Fibroblast of skin of right quadriceps (primary cell): ENCODE measurements at places on chromosomes 11 and 22.

- DNase-seq = no peak
Measured at GRCh38 chr11:69703453-69703767, 412 bp downstream of the FGF19 start.

DNA sequence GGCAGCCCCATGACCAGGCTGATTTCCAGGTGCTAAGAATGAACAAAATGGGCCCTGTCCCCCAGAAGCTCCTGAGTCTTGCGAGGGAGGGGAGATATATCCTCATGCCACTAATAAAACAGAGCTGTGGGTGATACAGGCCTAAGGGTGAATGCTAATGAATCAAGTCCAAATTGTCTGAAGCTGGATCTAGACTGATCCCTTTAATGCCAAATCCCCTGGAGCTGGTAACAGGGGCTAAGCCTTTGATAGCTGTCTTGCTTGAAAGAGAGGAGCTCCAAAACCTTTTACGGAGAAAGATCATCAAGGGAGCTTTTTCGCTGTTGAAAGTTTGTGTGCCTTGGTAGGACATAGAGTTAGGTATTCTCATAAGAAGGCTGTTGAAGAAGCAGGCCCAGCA is 79.7 kb downstream of the PPFIBP2 start:
- no peak for DNase-seq

DNA sequence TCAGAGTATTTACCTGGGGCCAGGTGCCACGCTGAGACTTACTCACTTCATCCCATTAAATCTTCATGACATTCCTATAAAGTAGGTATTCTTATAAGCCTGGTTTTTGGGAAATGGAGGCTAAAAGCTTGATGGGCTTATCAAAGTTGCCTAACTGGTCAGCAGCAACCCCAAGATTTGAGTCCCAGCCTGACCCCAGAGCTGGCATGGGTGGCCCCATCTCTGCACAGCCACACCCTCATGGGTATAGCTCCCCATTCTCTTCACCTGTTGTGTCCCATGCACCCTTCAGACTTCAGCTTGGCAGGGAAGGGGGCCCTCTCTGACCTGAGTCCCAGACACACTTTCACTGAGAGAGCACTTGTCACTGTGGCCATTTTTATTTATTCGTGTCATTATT is 37.4 kb upstream of the TP53I11 start:
- no peak for DNase-seq

DNA sequence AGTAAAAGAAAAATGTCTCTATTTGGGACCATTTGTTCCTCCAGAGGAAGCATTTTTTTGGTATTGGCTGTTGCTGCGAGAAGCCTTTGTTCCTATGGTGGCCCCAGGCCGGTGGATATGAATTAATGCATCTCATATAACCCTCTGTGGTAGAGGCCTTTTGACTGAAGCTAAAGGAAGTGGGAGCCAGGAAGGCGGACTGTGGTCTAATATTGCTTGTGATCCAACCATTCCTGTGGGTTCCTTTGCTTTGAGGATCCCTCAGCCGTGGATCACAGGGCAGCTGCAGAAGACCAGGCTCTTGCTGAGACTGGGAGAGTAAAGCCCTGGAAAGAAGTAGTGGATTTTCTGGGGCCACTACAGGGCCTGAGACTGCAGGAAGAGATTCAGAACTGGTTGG is 68.3 kb upstream of the NAV2 start:
- DNase-seq = no peak

- no peak for DNase-seq
Measured at GRCh38 chr11:67392183-67392715, 463 bp downstream of the RAD9A start.

GRCh38 chr11:70481625-70482528 is 83.5 kb downstream of the CTTN start:
- no peak for DNase-seq
